Myocyte (in vitro differentiated cells): ENCODE measurements at places on chromosomes 6 and 20.

DNA sequence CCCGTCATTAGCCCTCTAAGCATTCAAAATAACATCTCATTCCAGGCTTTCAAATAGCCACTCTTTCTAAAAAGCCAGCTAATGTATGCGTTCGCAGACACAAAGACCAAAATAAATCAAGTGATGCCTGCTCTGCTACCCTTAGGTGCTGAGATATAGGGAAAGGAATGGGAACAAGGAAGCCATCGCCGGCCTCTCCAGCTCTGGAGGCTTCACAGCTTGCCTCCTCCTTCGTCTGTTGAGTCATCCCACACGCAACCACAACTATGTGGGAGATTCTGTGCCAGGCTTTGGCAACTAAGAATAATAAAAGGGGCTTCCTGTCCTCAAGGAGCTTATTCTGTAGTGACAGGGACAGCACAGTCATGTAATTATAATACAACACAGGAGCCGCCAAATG is 27.3 kb upstream of the SLC22A23 start:
- peak; percentile 32 for DNase-seq

DNA sequence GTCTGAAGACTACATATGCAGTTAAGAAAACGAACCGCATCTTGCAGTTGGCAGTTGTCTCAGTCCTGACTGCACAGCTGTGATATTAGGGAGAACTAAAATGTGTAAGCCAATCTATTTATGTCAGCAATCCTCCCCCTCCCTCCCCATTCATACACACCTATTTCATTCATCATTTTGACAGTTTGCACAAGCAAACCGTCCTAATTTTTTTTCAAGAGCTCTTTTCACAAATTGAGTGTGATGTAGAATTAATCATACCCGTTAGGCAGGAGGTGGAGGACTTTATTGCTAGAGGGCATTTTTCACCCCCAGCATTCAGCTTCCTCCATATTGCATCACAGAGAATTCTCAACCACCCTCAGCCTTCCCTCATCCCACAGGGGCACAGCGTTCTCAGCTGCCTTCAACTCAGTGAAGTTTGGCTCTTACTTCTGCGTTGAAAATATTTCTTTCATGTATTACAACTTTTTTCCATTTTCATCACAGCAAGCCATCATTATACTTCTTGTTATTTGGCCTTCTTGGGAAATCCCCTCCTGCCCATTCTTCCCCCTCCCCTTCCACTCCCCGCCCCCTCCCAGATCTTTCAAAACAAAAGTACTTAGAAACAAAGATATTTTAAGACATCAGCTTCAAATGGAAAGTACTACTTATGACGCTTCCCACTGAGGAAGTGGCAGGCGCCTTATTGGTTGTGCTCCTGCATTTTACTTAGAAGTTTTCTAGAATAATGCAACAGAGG is 37.5 kb downstream of the NOX3 start:
- DNase-seq: peak; percentile 59

DNA sequence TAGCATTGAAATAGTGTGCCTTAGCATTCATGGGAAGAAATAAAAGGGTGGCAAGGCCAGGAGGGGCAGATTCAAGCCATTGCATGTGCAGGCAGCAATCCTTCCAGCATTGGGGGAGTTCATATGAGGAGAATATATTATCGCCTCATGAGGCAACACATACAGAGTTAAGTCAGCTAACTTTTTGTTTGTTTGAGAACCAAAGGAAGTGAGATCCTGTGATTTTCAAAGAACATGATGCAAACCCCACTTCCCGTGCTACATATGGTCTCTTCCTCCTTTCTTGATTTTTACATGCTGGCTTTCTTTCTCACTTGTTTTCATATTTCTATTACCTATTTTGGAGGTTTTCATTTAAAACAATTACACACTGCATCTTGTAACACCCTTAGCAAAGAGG is 579.7 kb upstream of the ARID1B start:
- no peak for DNase-seq

- DNase-seq: no peak
These were observed 423.8 kb upstream of the ADGRB3 start for GRCh38 chr6:68211242-68211795.

GRCh38 chr6:126396131-126396530 is 56.2 kb downstream of the CENPW start:
- no peak for DNase-seq

DNA sequence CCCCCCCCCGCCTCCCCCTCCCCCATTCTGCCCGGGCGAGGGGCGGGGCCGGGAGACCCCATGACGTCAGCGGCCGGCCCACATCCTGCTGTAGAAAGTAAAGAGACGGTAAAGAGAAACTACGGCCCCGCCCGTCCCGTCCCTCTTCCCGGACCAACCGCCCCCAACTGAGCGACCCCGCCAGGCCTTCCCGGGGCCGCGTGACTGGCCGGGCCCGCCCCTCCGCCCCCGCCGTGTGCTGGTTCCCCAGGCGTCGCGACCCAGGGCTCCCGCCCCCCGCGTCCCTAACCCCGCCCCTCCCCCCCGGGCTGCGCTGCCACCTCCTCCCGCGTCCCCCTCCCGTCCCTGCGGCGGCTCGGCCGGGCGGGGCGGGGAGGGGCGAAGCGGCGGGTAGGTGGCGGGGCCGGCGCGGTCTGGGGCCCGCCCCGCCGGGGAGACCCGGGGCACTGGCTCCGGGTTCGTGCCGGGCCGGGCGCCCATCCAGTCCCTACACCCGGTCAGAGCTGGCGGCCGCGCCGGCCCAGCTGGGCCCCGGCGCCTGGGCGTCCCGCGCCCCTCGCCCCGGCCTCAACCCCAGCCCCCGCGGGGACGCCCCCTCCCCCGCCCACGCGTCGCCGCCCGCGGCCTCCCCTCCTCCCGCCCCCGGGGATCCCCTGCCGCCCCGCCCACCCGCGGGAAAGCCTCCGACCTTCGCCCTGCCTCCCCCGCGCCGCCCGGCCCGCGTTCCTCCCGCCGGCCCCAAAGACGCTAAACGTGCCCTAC is 655 bp upstream of the HIVEP1 start:
- peak; percentile 97 for DNase-seq

DNA sequence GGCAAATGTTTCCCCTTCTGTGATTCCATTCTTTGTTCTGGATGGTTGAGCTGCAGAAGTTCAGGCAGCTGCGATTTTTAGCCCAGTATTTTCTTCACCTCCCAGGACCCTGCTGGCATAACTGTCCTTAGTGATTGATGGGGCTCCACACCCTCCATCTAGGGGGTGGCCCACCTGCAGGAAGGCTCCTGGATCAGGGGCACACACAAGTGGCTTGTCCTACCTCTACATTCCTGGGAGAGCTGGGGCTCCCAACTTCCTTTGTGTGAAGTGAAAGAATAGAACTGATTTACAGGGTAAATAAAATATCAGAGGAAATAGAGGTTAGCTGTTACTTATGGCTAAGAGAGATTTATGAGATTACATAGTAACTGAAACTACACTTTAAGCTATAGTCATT is 129.5 kb upstream of the MAP3K7 start:
- no peak for DNase-seq

DNA sequence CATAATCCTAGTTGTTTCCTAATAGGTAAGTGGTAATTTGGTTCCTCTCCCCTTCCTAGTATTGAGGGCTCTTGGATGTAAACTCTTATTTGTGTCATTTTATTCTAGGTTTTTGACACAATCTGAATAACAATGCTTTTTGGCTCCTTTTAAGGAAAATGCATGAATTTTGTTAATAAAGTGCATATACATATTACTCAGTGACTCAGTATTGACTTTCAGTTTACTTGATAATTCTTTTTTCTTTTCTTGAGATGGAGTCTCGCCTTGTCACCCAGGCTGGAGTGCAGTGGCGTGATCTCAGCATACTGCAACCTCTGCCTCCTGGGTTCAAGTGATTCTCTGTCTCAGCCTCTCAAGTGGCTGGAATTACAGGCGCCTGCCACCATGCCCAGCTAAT is 19.1 kb downstream of the ITCH start:
- no peak for DNase-seq
